ENCODE measurements at places on chromosomes 6 and 20. TPM values are rescaled to one million over a fixed set of nuclear protein-coding genes. Genes with fewer than 3 reads are reported as not detected.

- no peak for DNase-seq
Observed at GRCh38 chr20:13420625-13421024, 199.6 kb downstream of the ISM1 start.

GRCh38 chr6:109379711-109380110 lies 2.6 kb downstream of the CD164 start:
- DNase-seq, result no peak
- H3K36me3 ChIP-seq, result peaks cover 67% of the 10 kb centered on the region
- H3K4me3 ChIP-seq, result peak overlapping the region; percentile 76
- H3K4me1 ChIP-seq, result peaks cover 56% of the 10 kb centered on the region
- no peaks in the 10 kb centered on the region for H3K27me3 ChIP-seq

CRISP1 gene
- not detected for total RNA-seq

RAD21L1 gene
- total RNA-seq, result not detected

ZDHHC14 gene
- total RNA-seq, result 20.5 TPM

Data from activated B cell treated with CpG ODN at 0.5 μM for 24 hours (primary cell).